H7 (cell line): ENCODE measurements at places on chromosomes 6 and 20. TPM values are rescaled to one million over a fixed set of nuclear protein-coding genes. Genes with fewer than 3 reads are reported as not detected.

HS3ST5 gene
- total RNA-seq = 0.55 and 0.78 TPM in 2 replicates

MCM9 gene
- 8.7 and 10.7 TPM in 2 replicates for total RNA-seq

FLRT3 gene
- 1.7 and 3.2 TPM in 2 replicates for total RNA-seq

NR2E1 gene
- not detected in 2 replicates for total RNA-seq

DUSP22 gene
- total RNA-seq = 30.7 and 42.1 TPM in 2 replicates

NOTCH4 gene
- total RNA-seq = 0.96 and 1.6 TPM in 2 replicates

- DNase-seq = no peak
Measured at GRCh38 chr6:160949531-160949930, 42.0 kb upstream of the MAP3K4 start.

DNA sequence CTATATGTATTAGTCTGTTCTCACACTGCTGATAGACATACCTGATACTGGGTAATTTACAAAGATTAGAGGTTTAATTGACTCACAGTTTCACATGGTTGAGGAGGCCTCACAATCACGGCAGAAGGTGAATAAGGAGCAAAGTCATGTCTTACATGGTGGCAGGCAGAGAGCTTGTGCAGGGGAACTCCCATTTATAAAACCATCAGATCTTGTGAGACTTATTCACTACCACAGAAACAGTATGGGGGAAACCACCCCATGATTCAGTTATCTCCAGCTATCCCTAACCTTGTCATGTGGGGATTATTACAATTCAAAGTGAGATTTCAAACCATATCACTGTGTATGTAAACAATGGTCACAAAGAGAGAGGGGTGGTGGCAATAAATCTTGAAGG lies 6.6 kb downstream of the CST8 start:
- DNase-seq = no peak

- DNase-seq = no peak
Measured at GRCh38 chr6:51004380-51004779, 185.7 kb downstream of the TFAP2B start.

DNA sequence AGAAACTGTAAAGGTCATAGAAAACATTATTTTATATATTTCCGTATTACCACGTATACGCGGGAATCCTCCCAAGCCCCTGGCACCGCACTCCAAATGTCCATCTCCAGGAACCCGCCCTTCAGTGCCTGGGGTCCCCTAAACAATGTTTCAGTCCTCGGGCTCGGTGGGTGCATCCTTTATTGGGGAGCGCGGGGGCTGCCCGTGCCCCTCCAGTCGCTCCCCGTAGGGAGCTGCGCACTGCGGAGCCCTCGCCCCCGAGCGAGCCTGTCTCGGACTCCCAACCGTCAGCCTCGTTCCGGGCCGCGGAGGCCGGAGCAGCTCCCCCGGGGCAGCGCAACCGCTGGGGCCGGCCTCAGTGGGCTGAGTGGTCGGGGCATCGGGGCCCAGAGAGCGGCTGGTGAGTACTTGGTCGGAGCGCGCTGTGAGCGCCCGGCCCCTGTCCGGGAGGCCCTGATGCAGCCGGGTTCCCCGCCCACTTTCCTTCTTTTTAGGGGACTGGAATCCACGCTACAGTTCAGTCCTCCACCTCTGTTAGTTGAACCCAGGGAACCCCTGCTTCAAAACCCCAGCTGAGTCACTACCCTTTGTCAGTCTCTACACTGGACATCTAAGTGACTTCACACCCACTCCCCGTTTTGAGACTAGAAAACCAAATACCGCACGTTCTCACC lies at the start of gene DNAH8:
Gene DNAH8 (plus strand): TSS at position 296 of the 674 bp plus-strand sequence. CDS start 7,499 bp downstream, outside the sequence.
- peak; percentile 59 for DNase-seq

- peak; percentile 17 for DNase-seq
Measured at GRCh38 chr6:87832025-87832825, 130.2 kb upstream of the AKIRIN2 start.

GRCh38 chr6:96211341-96211740 lies 195.6 kb downstream of the FUT9 start:
- DNase-seq = no peak

DNA sequence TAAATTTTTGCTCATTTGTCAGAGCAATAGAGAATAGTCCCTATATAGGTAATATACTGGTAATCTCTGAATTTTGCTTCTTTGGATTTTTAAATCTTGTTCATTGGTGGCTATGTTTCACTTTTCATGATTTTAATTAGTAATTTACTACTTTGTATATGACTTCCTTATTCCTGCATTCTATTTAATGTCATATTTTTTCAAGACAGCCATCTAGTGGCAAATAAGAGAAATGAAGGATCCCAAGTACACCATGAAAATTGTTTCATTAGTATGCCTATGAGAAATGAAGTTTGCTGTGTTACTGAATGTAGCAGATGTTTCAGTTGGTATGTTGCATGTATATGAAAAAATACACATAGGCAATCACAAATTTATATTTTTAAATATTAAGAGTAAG lies 82.4 kb downstream of the ZNF292 start:
- DNase-seq = peak; percentile 8

DNA sequence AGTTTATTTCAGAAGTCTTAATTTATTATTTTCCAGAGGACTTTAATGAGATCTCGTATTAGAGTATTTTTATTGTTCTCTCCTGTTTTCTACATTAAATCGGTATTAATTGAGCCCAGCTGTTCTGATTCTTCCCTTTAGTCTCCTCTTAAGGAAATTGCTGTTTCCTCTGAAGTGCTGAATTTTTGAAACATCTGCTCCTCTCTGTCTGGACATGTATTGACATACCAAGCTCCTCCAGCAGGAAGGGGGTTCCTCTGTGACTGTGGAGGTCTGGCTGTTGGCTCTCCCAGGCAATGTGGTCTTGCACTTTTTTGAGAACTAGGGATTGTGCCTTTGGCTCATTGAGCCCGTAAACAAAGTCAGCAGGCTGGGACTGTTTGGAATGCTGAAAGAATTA lies 74.9 kb downstream of the MAP3K4 start:
- DNase-seq = no peak

GRCh38 chr6:117188627-117189201 lies 76.6 kb upstream of the VGLL2 start:
- no peak for DNase-seq
